CD4-positive, alpha-beta T cell treated with Interleukin-6 at 100 ng/mL for 8 hours (primary cell): ENCODE measurements at places on chromosomes 6 and 20.

DNA sequence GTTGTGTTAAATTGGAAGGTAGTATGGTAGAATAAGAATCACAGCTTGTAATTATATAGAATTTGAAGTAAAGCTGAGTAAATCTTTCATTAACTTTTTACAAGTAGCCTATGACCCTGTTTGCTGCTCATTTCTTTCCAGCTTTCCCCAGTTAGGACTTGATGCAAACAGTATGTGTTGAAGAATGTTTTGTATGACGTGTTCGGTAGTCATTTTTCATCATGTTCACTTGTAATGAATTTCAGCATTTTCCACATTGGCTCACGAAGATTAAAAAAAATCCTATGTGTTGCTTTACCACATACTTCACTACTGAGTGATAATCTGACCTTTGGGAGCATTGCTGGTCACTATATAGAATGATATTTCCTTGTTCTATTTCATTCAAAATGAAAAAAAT lies 162.4 kb downstream of the CDKAL1 start:
- DNase-seq = no peak

GRCh38 chr6:15249371-15250019 lies 3.6 kb downstream of the JARID2 start:
- no peak for DNase-seq

DNA sequence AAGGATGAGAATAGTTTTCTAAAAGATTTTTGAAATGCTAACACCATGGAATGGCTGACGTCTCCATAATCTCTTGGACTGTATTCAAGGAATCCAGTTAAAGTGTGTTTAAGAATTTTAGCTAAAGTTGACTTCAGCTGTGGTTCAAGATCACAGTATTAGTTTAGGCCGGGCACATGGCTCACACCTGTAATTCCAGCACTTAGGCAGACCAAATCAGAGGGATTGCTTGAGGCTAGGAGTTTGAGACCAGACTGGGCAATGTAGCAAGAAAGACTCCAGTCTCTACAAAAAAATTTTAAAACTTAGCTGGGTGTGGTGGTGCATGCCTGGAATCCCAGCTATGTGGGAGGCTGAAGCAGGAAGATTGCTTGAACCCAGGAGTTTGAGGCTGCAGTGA lies 68.2 kb downstream of the RFPL4B start:
- DNase-seq = no peak

GRCh38 chr20:63626424-63627128 lies at the start of gene GMEB2:
TSS of gene GMEB2 (minus strand) at chr20:63627101. CDS start at chr20:63619397, 7,704 bp downstream.
- DNase-seq = peak; percentile 83

- DNase-seq = no peak
Observed at GRCh38 chr6:13139119-13139518, 189.2 kb downstream of the TBC1D7 start.

GRCh38 chr20:40251284-40251932 lies 437.6 kb downstream of the MAFB start:
- no peak for DNase-seq
